ENCODE measurements at places on chromosomes 13 and 19.
A peak's percentile ranks its signal among the peaks of the same experiment; 100 is the strongest.

DNA sequence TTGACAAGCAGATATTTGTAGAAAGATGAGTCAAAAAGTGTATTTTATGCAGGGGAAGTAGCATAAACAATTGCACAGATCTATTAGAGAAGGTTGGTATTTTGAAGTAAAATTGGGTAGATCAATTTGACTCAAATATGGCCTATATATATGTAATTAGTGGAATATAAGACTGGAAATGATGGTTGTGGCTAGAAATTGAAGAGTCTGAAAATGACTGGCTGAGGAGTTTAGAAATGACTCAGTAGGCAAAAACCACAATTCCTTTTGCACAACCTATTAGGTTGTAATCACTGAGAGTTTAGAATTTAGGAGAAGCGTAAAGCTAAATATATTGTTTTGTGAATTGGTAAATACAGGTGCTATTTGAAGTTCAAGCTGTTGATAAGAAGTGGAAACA lies 622.6 kb upstream of the PCDH20 start:
- DNase-seq, result no peak

DNA sequence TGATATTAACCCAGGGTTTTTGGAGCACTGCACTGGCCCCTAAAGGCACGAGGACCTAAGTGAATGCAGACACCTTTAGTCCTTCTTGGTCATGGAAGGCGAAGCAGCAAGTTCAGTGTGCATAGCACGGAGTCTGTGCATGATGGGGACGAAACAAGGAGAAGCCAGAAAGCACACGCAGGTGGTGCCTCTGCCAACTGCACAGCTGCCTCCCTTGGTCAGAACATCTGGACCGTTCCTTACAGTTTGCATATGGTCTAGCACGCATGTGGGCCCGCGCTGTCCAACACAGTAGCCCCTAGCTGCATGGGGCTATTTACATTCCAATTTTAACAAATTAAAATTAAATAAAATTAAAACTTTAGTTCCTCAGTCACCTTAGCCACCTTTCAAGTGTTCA lies 44.0 kb downstream of the FLT3 start:
- DNase-seq, result no peak

GRCh38 chr19:45785781-45786532 lies 3.7 kb upstream of the DMPK start:
- no peak for DNase-seq

GRCh38 chr19:3556978-3557460 lies 367 bp downstream of the MFSD12 start:
- peak; percentile 57 for DNase-seq

- no peak for DNase-seq
Observed at GRCh38 chr13:75393839-75394520, 88.0 kb downstream of the TBC1D4 start.

DNA sequence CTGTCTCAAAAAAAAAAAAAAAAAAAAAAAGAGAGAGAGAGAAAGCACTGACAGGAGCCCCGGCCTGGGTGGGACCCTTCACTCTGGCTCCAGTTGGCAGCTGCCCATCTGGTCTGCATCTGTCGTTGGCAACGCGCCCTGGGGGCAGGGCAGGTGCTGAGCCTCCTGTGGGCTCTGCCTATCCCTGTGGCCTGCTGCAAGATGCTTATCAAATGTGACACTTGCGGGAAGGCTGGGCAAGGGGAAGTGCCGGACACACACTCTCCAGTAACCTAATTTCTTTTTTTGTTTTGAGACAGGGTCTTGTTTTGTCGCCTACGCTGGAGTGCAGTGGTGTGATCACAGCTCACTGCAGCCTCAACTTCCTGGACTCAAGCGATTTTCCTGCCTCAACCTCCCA lies 10.7 kb upstream of the KPTN start:
- no peak for DNase-seq

GRCh38 chr19:48992581-48993174 lies 431 bp downstream of the GYS1 start:
- no peak for DNase-seq

- DNase-seq, result no peak
Observed at GRCh38 chr19:16849168-16849567, 20.0 kb downstream of the SIN3B start.

DNA sequence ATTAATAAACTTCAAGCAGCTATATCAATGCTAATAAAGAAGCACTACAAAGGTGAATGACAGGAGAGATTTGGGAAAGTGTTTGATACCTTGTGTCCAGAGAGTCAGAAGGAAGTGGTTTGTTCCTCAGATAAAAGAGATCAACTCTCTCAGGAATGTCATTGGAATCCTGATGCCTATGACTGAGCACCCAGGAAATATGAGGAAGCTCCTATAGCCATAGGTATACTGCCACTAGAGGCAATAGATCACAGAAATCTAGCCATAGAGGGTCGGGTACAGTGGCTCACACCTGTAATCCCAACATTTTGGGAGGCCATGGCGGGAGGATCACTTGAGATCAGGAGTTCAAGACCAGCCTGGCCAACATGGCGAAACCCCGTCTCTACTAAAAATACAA lies 612.6 kb downstream of the DACH1 start:
- DNase-seq, result no peak

- no peak for DNase-seq
Observed at GRCh38 chr13:42247883-42248282, 24.1 kb upstream of the AKAP11 start.

- no peak for DNase-seq
Observed at GRCh38 chr13:109694972-109695371, 91.4 kb downstream of the IRS2 start.
